HS-27A (cell line): ENCODE measurements at places on chromosomes 7 and 10.

DNA sequence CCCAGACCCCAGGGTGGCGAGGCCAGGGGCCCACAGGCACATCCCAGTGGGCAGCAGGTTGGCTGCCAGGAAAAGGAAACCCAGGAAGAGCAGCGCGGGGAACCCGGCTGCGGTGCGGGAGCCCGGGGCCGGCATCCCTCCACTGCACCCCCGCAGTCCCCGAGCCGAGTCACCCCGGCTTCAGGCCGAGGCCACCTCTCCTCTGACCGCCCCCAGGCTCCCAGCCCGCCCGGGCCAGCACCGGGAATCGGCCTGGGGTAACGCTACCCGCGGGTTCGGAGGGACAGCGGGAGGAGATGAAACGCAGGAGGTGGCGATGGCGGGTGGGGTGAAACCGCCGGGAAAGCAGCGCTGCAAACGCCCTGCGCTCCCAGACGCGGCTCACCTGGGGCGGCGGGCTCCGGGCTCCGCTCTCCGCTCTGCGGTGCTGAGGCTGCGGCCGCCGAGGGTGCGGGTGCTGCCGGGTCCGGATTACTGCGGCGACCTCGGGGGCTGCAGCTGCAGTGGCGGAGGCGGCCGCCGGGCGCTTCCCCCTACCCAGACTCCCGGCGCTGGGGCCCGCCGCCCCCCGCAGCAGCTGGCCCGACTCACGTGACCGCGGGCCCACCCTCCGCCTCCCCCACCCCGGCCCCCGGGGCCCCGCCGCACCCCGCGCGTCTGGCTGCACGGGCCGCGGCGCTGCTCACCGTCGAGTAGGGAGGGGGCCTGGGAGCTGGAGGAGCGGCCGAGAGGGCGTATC, at the start of gene SCRN1:
TSS of gene SCRN1 (minus strand) at position 545 of the 739 bp plus-strand sequence. CDS start 20,734 bp downstream, outside the sequence.
- DNase-seq, result no peak

- no peak for DNase-seq
Measured at GRCh38 chr7:4233146-4233545, 448.9 kb upstream of the FOXK1 start.

GRCh38 chr10:123574109-123574698, 92.0 kb upstream of the GPR26 start:
- DNase-seq, result no peak

GRCh38 chr7:33044986-33045385, 17.6 kb downstream of the NT5C3A start:
- no peak for DNase-seq

- no peak for DNase-seq
Measured at GRCh38 chr7:132183781-132184380, 392.4 kb downstream of the PLXNA4 start.

GRCh38 chr7:74084722-74085578, 1.3 kb downstream of the LIMK1 start:
- no peak for DNase-seq

DNA sequence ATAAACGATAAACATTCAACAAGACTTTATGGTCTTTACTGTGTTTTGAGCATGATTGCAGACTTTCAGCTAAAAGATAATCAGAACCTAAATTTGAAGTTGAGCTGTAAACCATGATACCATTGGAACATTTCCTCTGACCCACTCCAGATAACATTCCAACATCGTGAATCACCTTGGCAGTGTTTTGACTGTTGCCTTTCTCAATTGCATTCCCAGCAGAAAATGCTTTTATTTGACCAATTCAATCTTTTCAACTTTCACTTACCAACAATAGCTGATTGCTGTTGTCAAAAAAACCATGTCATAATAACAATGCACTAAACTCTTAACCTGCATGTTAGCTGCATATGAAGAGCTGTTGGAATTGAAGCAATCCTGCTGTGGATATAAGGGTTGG, 165.5 kb downstream of the MDFIC start:
- peak; percentile 62 for DNase-seq

DNA sequence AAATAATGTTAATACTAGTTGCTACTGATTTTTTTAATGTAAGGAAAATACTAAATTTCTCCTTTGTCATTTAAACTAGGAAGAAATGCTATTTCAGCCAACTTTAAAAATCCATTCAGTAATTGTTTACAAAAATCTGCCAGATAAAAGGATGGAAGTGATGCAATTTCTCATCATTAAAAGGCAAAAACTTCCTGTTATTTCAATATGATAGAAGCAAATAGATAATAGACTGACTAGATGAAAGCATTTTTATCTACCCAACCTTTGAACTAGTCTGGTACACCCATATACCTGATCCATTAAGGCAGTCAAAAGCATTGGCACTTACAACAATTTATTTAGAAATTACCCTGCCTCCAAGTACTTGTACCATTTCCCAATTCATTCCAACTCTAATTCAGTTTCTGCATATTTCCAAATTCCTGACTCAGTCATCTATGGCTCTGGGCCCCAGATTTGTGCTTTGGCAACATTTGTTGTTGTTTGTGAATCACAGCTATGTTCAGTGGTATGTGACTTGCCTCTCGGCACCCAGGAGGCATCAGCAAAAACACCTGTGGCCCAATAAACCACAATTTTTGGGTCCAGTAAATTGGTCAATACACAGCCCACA, 482.6 kb upstream of the SEMA3A start:
- no peak for DNase-seq

GRCh38 chr7:15584575-15584974, 22.8 kb upstream of the AGMO start:
- DNase-seq, result no peak

GRCh38 chr10:103433858-103434257, 18.3 kb downstream of the CALHM2 start:
- DNase-seq, result no peak

DNA sequence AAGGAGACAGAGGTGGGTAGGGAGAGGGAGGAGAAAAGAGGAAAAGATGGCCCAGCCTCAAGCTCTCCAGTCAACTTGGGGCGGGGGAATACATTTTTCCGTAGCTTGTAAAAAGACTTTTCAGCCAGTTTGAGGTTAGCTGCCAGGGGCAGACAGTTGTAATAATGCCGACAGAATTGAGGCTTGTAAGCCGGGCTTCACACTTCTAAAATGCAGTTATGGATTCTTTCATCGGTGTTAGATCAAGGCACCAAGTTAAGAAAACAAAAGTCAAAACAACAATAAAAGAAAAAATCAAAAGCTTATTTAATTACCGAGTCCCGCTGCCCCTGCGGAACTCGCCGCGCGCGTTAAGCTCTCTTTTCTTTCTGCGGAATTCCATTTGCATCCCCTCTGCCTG, 448 bp upstream of the EVX1 start:
- no peak for DNase-seq

- DNase-seq, result no peak
Measured at GRCh38 chr10:124043310-124044142, 49.9 kb downstream of the CHST15 start.

DNA sequence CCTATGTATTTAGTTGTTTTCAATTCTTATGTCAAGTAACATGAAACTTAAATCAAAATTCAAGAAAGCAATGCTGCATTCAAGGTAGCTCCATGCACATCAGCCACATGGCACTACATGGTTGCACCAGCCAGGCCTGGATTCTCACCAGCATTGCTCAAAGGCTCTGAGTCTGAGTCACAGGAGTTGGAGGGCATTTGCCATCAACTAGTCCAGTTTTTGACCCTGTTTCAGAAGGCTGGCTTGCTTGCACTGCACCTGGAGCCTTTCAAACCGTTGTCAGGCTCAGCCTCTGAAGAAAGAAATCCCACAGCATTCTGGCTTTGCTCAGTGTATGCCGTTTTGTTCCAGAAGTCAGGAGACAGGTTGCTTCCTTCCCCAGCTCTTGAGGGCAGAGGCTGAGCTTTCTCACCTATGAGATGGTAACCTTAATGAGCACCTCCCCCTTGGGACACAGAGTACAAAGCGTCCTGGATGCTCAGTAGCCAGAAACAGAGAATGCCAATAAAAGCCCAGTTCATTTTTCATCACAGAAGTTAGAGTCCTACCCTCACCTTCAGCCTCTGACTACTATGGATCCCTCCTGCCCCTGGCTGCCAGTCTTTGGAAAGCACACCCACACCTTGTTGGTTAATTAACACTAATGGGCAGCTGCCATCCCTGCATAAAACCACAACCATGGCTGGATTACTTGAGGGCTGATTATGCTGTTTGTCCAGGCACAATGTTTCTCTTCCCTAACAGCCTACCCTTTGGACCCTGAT, 288.4 kb upstream of the LRRTM3 start:
- no peak for DNase-seq

DNA sequence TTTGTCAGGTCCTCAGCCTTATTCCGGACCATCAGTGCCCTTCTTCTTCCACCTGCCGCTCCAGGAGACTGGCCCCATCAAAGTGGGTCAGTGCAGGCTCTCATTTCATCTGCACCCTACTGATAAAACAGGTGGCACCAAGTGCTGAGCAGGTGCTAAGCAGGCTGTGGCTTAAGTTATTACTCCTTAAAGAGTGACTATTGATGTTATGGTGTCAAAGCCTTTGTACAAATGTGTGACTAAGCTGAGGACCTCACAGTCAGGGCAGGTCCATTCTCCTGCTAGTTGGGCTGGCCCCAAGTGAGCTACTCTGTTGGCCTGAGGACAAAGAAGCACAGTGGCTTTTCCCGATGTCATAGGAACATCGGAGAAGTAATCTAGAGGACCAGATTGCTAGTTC, 11.2 kb upstream of the CALD1 start:
- no peak for DNase-seq

DNA sequence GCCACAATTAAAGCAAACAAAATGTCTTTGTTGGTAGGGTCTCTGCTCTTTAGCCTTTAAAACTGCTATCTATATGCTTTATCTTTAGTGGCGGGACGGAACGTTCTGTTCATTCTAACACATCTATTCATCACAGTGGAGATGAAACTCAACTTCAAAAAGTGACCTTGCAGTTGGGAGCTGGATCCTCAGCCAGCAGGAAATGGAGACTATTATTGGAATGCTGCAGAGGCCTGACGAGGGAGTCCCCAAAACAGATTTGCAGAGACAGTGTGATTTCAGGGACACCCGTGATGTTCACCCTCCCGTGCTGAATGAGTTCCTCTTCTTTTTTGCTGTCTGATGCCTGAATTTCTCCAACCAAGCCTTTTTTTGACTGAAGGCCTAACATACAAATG, 306.0 kb upstream of the SHH start:
- no peak for DNase-seq

DNA sequence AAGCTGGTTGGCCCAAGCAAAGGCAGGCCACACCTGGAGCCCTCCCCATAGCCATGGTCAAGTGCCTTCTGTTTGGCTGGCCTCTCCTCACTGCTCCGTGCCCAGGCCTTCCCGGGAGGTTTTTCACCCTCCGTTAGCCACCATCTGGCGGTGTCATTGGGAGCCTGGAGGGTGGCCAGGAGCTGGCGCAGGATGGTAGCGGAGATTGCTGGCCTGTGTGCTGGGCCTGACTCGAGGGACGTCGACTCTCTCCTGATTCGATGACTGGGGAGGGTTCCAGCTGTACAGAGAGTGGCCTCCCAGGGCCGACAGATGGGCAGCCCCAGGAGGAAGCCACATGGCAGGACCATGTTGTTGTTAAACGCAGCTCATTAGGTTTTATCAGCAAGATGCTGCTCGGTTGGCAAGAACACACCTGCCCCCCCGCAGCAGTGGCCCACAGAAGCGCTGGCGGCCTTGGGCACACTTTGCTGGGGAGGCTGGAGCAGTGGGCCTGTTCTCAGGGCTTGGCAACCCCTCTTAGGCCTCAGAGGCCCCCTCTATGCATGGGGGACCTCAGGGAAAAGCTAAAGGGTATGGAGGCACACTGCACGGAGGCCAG, 64.0 kb upstream of the CACUL1 start:
- no peak for DNase-seq

DNA sequence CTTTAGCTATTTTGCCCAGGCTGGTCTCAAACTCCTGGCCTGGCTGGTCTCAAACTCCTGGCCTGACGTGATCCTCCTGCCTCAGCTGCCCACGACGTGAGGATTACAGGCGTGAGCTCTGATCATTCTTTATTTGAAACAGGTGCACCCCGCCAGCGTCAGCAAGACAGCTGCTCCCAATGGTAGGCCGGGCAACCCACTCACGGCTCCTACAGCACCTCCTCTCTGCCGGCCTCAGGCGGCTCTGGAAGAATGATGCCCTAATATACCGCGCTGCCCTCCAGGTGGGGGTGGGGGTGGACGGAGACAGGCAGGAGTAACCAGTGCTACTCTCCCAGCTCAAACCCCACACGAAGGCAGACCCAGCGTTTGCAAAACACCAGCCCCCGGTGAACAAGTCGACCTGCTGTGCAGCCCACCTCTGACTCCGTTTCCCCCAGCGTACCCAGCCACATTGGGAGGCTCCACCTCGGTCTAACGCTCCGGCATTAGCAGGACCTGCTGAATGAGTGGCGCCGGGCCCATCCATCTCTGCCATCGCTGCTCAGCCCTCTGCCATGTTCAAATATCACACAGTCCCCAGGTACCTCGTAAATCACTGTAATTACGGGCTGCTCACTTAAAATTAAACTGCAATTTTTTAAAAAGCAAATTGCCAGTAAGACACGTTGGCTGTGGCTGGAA, 148.6 kb downstream of the ELFN1 start:
- DNase-seq, result no peak

DNA sequence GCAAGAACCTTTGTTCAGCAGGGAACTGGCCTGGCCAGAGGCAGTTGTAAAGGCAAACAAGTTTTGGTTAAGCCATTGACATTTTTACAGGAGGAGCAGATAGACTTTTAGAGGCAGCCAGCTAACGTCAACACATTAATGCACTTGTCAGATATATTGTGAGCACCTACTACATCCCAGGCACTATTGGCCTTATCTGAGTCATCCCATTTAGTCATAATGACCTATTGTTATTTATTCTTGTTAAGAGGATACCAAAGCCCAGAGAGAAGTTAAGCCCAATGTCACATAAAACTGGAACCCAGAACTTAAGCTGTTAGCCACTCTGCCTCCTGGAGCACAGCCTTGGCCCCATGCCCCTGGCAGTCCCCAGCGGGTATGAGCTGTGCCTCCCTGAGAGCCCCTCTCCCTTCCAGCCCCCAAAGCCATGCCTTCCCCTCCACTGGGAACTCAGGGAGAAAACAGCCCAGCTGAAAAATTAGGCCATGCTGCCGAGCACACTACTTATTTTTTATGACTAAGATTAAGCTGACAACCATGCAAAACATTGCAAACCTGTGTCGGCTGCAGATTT, 32.7 kb upstream of the TRIM8 start:
- no peak for DNase-seq

GRCh38 chr10:124588736-124589490, 127.3 kb downstream of the LHPP start:
- DNase-seq, result no peak

DNA sequence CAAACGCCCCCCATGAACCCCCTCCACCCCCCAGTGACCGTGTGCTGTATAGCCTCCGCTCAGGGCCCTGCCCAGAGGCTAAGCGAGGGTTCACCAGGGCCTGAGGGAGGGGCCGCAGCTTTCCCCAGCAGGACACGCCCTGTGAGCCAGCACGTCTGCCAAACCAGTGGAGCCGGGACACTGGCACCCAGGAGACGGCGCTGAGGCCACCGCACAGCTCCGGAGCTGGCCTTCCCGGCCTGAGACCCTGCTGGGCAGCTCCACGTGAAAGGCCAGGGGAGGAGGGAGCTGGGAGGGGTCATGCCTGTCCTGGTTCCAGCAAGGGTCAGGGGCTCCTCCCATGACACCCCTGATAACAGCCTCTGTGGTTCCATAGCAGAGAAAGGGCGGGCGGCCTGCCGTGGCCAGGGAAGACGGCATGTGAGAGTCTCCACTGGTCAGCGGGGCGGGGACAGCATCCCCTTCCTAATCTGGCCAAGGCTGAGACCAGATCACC, 278.3 kb downstream of the ELFN1 start:
- DNase-seq, result no peak

GRCh38 chr10:44786286-44786850, 124.8 kb upstream of the TMEM72 start:
- DNase-seq, result no peak
